ENCODE measurements at places on chromosomes 2 and 18.

GRCh38 chr18:22557168-22557941, 139.6 kb upstream of the CTAGE1 start:
- DNase-seq: no peak

GRCh38 chr2:202909394-202910192, 1.9 kb downstream of the WDR12 start:
- DNase-seq: no peak

DNA sequence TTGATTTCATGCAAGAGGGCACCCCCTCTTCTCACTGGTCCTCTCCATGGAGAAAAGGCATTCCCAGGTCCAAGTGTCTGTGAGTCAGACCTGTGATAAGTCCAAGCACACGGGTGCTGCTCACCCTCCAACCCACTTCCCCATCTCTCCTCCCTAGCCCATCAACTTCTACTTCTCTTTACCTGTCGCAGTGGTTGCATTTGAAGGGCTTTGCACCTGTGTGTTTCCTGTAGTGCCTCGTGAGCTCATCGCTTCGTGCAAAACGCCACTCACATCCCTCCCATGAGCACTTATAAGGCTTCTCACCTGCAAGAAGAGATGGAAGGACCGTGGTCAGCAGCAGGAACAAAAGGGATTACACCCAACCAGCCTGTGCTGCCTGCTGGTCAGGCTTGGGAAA, 77.5 kb downstream of the KLF7 start:
- no peak for DNase-seq

- DNase-seq: no peak
These were observed 53.6 kb upstream of the LAPTM4A start for GRCh38 chr2:20104900-20105545.

- no peak for DNase-seq
These were observed 457.2 kb downstream of the PIK3C3 start for GRCh38 chr18:42412281-42412680.

Measured in testis (tissue), 5 donors.